ENCODE measurements at places on chromosomes 16 and 17. TPM values are rescaled to one million over a fixed set of nuclear protein-coding genes. Genes with fewer than 3 reads are reported as not detected.

ZNF286A gene
- 33.7 TPM for total RNA-seq

NOS2 gene
- 0.04 TPM for total RNA-seq

ADGRG3 gene
- not detected for total RNA-seq

FOXN1 gene
- not detected for total RNA-seq

EME2 gene
- 13.6 TPM for total RNA-seq

TMEM238L gene
- total RNA-seq, result not detected
